Peyer's patch (tissue), 4 donors: ENCODE measurements at places on chromosomes 3 and 15. TPM values are rescaled to one million over a fixed set of nuclear protein-coding genes. Genes with fewer than 3 reads are reported as not detected.

Gene SLC38A3
- total RNA-seq = not detected

DNA sequence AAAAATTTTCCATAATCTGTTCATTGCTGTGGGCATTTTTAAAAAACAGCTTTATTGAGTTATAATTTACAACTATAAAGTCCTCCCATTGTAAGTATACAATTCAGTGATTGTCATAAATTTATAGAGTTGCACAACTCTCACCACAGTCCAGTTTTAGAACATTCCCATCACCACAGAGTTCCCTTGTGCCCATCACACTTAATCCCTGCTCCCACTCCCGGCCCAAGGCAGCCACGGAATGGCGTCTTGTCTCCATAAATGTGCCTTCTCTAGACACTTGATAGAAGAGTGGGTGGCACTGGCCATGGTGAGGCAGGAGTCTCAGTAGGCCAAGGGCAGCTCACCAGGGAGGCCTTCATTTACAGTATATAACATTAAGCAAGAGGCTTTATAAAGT, 6.3 kb downstream of the TSEN2 start:
- DNase-seq = no peak
- H3K4me1 ChIP-seq = no peaks in the 10 kb centered on the region
- H3K27me3 ChIP-seq = no peaks in the 10 kb centered on the region
- H3K27ac ChIP-seq = no peak overlapping the region

Gene HERC2
- 111 TPM for total RNA-seq

- DNase-seq = no peak
- no peaks in the 10 kb centered on the region for H3K36me3 ChIP-seq
- no peaks in the 10 kb centered on the region for H3K27me3 ChIP-seq
- no peaks in the 10 kb centered on the region for H3K4me1 ChIP-seq
- H3K27ac ChIP-seq = no peak overlapping the region
These were observed 100.3 kb downstream of the CCNL1 start for GRCh38 chr3:157059661-157060060.

DNA sequence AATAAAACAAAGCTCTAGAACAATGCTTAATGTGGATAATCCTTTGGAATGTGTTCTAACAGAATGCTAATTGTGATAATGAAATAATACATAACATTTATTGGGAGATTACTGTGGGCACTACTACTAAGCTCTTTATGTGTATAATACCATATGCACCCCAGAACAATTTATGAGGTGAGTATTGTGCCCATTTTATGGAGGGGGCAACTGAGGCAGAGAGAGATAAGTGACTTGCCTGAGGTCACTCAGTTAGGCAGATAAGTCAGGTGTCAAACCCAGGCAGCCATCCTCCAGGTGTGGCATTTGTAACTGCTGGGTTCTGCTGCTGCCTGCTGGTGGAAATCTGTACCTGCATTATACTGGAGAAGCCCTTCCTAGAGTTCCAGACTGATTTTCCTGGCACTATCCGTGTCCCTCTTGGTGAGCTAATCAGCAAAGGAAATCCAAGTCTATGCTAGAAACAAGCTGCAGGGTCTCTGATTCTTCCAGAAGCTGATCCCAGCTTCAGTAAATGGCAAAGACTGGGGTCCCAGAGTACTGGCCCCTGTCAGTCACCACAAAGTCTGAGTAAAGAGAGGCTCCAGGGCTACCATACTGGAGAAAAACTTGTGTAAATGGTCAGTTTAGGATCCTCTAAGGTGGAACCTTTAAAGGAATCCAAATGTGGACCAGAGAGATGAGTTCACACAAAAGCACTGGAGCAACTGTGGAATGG, 22.6 kb upstream of the RBP1 start:
- H3K36me3 ChIP-seq = no peaks in the 10 kb centered on the region
- H3K4me1 ChIP-seq = no peaks in the 10 kb centered on the region
- no peak overlapping the region for H3K27ac ChIP-seq
- DNase-seq = peak; percentile 69
- no peak overlapping the region for H3K4me3 ChIP-seq

Gene WDR72
- not detected for total RNA-seq

GRCh38 chr3:149604125-149604875, 53.5 kb downstream of the WWTR1 start:
- H3K4me1 ChIP-seq = no peaks in the 10 kb centered on the region
- H3K27me3 ChIP-seq = no peaks in the 10 kb centered on the region
- no peak overlapping the region for H3K4me3 ChIP-seq
- H3K36me3 ChIP-seq = no peaks in the 10 kb centered on the region
- no peak for DNase-seq

GRCh38 chr3:178002113-178002512, 534.1 kb upstream of the KCNMB2 start:
- no peaks in the 10 kb centered on the region for H3K4me1 ChIP-seq
- no peak for DNase-seq
- H3K27me3 ChIP-seq = no peaks in the 10 kb centered on the region
- H3K36me3 ChIP-seq = no peaks in the 10 kb centered on the region

- H3K4me1 ChIP-seq = no peaks in the 10 kb centered on the region
- H3K4me3 ChIP-seq = no peak overlapping the region
- no peaks in the 10 kb centered on the region for H3K36me3 ChIP-seq
- H3K27ac ChIP-seq = no peak overlapping the region
- no peak for DNase-seq
- no peaks in the 10 kb centered on the region for H3K27me3 ChIP-seq
These were observed 174.2 kb downstream of the NR1D2 start for GRCh38 chr3:24119321-24119751.

- no peaks in the 10 kb centered on the region for H3K4me1 ChIP-seq
- H3K4me3 ChIP-seq = no peak overlapping the region
- no peaks in the 10 kb centered on the region for H3K36me3 ChIP-seq
- no peaks in the 10 kb centered on the region for H3K27me3 ChIP-seq
- H3K27ac ChIP-seq = no peak overlapping the region
These were observed 213.4 kb upstream of the SLC2A2 start for GRCh38 chr3:171239757-171240503.

GRCh38 chr3:124248471-124249028, 256.6 kb upstream of the ROPN1 start:
- no peaks in the 10 kb centered on the region for H3K36me3 ChIP-seq
- no peak overlapping the region for H3K4me3 ChIP-seq
- peak; percentile 78 for DNase-seq
- peak overlapping the region; percentile 69 for H3K27ac ChIP-seq
- H3K27me3 ChIP-seq = no peaks in the 10 kb centered on the region

Gene PROK2
- not detected for total RNA-seq

GRCh38 chr3:81823882-81824395, 62.5 kb upstream of the GBE1 start:
- no peaks in the 10 kb centered on the region for H3K27me3 ChIP-seq
- H3K36me3 ChIP-seq = no peaks in the 10 kb centered on the region
- H3K27ac ChIP-seq = no peak overlapping the region
- H3K4me3 ChIP-seq = no peak overlapping the region
- H3K4me1 ChIP-seq = no peaks in the 10 kb centered on the region

Gene SLC27A2
- total RNA-seq = 8.3 TPM

GRCh38 chr3:72418244-72418643, 430.0 kb downstream of the SHQ1 start:
- no peak overlapping the region for H3K27ac ChIP-seq
- no peaks in the 10 kb centered on the region for H3K27me3 ChIP-seq
- no peaks in the 10 kb centered on the region for H3K36me3 ChIP-seq
- DNase-seq = no peak

DNA sequence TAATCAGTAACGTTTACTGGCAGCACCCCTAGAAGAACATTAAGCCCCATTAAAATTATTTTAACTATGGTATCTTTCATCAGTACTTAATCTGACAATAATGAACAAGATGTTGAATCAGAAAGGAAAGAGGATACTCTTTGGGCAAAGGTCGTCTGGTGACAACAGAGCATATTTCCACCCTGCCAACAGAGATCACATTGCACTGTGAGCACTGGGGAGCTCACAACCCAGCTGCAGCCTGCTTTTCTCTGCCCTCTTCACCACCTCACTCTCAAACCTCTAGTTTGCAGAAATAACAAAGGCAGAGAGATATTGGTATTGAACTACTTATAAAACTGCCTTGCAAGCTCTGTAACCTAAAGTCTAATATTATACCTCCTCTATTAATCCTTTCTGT, 130.0 kb downstream of the FBN1 start:
- no peak for DNase-seq
- no peaks in the 10 kb centered on the region for H3K4me1 ChIP-seq
- H3K27me3 ChIP-seq = no peaks in the 10 kb centered on the region
- H3K4me3 ChIP-seq = no peak overlapping the region
- H3K36me3 ChIP-seq = no peaks in the 10 kb centered on the region

Gene RBPMS2
- 8.3 TPM for total RNA-seq

DNA sequence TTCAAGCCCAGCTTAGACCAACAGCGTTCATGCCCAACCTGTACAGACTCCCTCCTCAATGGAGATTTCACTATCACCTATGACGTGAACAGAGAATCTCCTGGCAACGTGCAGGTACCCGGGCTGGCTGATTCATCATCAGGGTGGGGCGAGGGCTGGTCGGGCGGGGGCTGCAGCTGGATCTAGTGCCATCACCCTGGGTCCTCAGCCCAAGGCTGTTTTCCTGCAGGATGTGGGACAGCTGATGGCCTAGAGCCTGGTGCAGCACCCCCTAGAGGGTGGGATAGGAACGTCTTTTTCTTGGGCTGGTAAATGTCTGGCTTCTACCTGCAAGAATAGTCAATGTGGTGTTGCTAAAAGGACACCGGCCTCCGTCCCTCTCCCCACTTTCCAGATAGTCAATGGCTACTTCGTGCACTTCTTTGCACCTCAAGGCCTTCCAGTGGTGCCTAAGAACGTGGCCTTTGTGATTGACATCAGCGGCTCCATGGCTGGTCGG, 4.4 kb downstream of the ITIH3 start:
- DNase-seq = no peak
- no peaks in the 10 kb centered on the region for H3K4me1 ChIP-seq
- H3K27me3 ChIP-seq = no peaks in the 10 kb centered on the region
- H3K36me3 ChIP-seq = no peaks in the 10 kb centered on the region
- no peak overlapping the region for H3K4me3 ChIP-seq
- H3K27ac ChIP-seq = no peak overlapping the region

DNA sequence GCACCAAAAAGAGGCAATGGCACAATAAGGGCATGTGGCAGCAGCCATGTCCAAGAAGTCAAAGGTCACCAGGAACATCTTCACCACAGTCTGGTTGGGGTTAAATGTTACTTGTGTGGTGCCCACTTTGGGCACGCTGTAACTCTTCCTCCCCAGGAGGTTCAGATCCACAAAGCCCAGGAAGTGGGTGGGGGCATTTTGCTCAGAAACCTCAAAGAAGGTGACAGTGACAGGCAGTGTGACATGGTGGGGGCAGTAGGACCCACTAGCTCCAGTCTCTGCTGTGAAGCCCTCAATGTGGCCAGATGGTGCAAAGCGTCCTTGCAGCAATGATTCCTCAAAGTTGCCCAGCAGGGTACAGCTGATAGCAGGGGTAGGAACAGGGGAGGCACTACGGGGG, 5.8 kb downstream of the ZNF80 start:
- peak; percentile 50 for DNase-seq
- no peaks in the 10 kb centered on the region for H3K27me3 ChIP-seq
- H3K4me1 ChIP-seq = no peaks in the 10 kb centered on the region
- no peak overlapping the region for H3K4me3 ChIP-seq
- H3K27ac ChIP-seq = no peak overlapping the region

Gene ANKRD34C
- not detected for total RNA-seq

DNA sequence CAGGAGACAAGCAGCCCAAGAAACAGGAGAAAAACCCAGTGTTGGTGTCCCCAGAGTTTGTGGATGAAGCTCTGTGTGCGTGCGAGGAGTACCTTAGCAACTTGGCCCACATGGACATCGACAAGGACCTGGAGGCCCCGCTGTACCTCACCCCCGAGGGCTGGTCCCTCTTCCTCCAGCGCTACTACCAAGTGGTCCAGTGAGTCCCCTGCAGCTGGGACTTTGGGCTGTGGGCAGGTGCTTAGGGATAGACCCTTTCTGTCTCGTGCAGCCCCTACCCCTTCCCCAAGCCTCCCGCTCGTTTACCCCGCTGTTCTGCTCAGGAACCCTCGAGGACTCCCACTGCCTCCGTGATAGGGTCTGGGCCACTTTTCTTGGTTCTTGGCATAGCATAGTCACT, 10.5 kb downstream of the TTLL3 start:
- H3K27me3 ChIP-seq = no peaks in the 10 kb centered on the region
- H3K36me3 ChIP-seq = no peaks in the 10 kb centered on the region
- H3K4me3 ChIP-seq = no peak overlapping the region
- no peak overlapping the region for H3K27ac ChIP-seq
- no peaks in the 10 kb centered on the region for H3K4me1 ChIP-seq
